Erythroblast (primary cell): ENCODE measurements at places on chromosomes 11 and 22.
A peak's percentile ranks its signal among the peaks of the same experiment; 100 is the strongest.

- no peak for DNase-seq
These were observed 1.8 kb downstream of the NDUFV1 start for GRCh38 chr11:67608486-67608885.

DNA sequence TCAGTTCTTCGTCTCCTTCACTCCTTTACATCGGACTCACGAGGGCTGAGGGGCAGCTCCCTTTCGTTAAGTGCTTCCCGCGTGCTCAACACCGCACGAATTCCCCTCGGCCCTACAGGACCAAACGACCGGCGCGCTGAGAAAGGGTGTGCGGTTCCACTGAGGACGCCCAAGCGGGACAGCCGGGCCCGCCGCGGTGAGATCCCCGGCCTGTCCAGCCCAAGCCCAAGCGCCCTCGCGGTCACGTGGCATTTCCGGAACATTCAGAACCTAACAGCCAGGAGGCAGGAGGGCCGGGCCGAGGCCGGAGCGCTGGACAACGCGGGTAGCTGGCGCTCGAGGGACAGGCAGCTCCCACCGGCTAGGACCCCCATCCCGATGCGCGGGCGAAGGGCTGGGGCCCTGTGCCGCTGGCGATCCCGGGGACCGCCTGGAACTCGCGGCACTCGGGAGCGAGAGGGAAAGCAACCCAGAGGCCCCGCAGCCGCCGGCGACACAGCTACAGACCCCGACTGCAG lies 737 bp upstream of the STIP1 start:
- peak; percentile 94 for DNase-seq

- DNase-seq: no peak
These were observed 110.8 kb downstream of the TEAD1 start for GRCh38 chr11:12784987-12785386.

GRCh38 chr11:35619116-35619854 lies 1.0 kb downstream of the FJX1 start:
- peak; percentile 82 for DNase-seq

DNA sequence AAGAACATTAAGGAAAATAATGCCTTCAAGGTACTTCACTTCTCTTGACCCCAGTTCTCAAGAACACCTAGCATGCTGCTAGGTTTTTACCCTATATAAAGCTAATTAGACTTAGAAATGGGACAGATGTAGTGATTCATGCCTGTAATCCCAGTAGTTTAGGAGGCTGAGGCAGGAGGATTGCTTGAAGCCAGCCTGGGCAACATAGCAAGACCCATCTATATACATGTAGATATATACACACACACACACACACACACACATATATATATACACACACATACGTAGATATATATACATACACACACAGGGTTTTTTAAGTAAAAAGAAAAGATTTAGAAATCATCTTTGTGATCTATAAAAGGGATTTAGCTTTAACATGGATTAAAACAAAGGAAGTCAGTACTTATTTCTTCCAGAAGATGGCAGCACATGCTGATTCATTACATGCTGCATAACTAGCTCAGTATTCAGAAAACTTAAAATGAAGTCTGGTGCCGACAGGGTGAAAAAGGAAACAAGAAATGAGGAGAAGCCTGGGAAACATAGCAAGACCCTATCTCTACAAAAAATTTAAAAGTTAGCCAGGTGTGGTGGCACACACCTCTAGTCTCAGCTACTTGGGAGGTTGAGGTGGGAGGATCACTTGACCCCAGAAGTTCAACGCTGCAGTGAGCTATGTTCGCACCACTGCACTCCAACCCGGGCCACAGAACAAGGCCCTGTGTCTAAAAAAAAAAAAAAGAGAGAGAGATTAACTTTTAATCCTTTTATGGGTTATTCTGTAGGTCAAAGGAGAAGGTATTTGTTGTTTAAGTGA lies 28.5 kb upstream of the RBX1 start:
- peak; percentile 71 for DNase-seq

DNA sequence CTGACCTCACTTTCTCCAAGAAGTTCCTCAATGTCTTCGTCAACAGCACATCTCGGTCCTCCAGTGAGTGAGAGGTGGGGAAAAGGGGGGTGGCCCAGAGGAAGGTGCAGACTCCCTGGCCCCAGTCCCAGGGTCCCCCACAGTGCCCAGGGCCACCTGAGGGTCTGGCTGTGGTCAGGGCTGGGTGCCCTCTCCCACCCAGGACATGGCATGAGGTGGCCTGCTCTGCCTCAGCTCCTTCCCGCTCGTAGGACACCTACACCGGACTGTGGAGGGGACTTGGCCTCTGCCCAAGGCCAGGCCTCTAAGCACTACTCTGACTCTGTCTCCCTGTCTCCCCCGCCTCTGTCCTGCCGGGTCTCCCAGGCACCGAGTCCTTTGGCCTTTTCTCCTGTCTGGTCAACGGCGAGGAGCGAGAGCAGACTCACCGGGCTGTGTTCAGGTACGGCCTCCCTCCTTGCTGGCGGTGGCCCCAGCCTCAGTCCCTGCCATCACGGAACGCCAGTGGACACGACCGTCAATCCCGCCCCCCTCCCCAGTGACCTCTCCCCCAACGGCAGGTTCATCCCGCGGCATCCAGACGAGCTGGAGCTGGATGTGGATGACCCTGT lies 4.5 kb downstream of the MAPK8IP2 start:
- DNase-seq: no peak

GRCh38 chr11:47127213-47127612 lies 49.5 kb downstream of the ARFGAP2 start:
- DNase-seq: no peak

DNA sequence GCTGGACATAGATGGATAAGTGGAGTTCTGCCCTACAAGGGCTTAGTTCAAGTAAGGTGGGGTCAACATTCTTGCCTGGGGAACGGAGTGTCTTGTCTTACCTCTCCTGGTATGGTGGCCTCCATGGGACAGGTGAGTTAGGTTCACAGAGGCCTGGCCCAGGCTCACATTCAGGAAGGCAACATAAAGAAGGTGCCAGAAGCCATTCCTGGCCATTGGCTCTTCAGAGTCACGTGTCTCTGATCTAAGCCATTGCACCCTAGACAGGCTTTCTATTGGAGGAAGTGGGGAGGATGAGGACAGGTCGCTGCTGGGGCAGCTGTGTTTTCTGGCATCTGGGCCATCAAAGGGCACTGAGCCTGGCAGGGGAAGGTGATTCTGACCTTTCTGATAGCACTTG lies 14.8 kb downstream of the LMO2 start:
- no peak for DNase-seq

DNA sequence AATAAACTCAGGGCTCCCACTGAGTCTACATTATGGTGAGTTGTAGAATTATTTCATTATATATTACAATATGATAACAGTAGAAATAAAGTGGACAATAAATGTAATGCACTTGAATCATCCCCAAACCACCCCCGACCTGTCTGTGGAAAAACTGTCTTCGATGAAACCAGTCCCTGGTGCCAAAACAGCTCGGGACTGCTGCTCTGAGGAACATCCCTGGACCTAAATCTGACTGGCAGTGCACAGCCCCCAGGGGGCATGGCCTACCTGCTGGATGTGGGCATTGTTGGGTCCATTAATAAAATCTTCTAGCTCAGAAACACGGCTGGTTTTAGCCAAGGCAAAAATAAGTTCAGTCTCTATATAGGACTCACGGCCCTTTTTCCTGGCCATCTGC lies 29.3 kb upstream of the SLC25A1 start:
- no peak for DNase-seq

- no peak for DNase-seq
These were observed 41.0 kb downstream of the C11orf71 start for GRCh38 chr11:114359342-114359741.

- no peak for DNase-seq
These were observed 1181.6 kb downstream of the TBC1D22A start for GRCh38 chr22:47943729-47944700.

DNA sequence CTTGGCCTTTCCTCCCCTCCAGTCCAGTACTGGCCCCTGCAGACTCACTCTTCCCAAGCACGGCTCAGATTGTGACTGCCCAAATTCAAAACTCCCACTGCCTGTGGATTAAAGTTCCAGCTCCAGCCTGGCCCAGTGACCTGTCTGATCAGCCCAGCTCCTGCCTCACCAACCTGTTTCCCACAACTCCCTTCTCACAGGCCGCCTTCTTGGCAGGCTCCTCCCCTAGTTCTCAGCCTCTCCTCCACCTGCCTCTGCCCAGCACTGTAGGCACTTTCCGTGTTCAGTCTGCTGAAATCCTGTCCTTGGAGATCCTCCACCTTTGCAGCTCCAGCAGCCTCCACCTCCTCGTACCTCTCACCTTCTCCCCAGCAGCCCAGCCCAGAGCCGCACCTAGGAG lies 68.6 kb downstream of the MICAL2 start:
- DNase-seq: no peak

DNA sequence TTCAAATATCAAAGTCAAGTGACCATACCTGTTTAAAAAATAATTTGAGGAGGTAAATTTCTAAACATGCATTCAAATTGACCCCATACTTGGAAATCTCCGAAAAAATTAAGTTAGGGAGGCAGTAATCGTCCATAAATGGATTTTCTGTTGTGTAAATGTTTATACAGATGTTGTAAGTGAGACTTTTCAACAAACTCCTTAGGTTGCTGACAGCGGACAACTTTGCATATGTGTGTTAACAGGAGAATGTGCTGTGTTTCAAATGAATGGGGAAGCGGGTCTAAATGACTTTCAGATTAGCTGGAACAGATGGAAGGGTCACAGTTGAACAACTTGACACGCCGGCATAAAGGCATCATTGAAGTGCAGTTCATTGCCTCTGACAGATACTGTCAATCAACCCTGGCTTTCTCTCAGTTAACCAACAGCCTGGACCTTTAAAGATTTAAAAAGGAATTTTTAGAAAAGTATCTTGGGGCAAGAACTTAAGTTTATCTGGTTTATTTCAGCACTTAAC lies 98.2 kb upstream of the DBX1 start:
- DNase-seq: no peak

- no peak for DNase-seq
These were observed 57.7 kb downstream of the FLRT1 start for GRCh38 chr11:64093233-64094039.

DNA sequence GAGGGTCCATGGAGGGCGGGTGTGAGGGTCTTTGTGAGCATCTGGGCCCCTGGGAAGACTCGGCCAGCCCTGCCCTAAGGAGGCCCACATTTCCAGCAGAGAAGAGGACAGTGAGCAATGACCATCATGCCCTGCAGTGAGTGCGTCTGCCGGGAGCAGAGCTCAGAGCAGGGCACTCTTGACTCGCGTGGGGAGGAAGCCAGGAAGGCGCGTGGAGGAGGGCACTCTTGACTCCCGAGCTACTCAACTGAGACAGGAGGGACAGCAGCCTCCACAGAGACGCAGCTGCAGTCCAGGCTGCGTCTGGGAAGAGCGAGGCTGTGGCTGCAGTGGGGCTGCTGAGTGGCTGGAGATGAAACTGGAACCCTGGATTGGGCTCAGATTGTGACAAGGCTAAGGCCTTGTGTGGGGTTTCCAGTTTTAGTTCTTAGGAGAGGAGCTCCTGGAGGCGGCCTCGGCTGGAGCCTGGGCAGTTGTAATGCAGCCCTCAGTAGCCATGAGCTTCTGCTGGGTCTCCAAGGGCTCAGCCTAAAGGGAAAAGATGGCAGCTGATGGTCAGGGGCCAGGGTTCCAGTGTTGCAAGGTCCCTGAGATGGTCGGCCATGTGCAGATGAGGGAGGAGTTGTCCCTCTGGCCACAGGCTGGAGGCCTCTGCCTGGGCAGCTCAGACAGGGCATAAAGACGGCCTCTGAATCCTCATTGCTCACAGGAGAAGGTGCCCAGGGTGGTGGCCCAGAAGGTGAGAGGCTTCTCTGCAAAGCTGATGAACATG lies 264.7 kb upstream of the B3GAT1 start:
- no peak for DNase-seq

DNA sequence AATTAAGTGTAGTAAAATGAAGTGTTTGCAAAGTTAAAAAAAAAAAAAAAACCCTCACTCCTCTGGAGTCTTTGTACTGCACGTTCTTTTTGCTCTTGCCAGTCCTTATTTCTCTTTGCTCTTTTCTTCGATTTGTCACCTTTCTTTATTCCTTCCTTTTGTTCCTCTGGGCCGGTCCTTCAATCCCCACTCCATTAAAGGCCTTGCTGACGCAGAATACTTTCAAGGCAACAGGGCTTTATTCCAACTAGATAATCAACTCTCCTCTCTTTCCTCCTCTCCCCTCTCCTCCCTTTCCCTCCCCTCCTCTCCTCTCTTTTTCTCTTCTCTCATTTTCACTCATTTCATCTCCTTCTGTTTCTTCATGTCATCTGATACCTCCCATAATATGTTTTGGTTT lies 138.2 kb upstream of the NTM start:
- DNase-seq: no peak

GRCh38 chr11:72529068-72529467 lies 94.7 kb upstream of the CLPB start:
- DNase-seq: no peak

GRCh38 chr11:16727806-16728205 lies 10.6 kb upstream of the C11orf58 start:
- DNase-seq: peak; percentile 5

DNA sequence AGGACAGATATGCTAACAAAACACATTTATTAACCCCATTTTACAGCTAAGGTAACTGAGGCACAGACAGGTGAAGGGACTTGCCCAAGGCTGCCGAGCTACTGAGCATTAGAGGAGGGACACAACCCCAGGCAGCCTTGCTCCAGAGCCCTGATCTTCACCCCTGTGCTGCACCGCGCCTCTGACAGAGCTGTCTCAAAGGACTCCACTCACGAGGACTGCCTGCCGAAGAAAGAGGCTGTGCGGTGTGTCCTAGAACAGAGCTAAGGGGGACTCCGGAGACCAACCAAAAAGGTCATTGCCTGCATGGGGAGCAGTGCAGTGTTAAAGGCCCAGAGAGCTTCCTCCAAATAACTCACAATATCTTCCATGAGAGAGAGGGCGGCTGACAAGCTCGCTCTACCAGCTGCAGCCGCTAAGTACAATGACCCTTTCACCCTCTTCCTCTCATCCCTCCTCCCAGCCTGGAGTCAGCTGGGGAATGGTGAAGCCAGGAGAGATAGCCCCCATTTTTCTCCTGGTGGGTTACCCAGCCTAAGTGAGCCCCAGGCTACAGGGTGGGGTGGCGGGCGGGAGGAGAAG lies 119.2 kb downstream of the DSCAML1 start:
- no peak for DNase-seq
